ENCODE measurements at places on chromosomes 4 and X.

- DNase-seq, result no peak
Measured at GRCh38 chr4:83217721-83218522, 66.7 kb downstream of the COQ2 start.

GRCh38 chr4:180304321-180304720 lies 1938.9 kb upstream of the TENM3 start:
- no peak for DNase-seq

DNA sequence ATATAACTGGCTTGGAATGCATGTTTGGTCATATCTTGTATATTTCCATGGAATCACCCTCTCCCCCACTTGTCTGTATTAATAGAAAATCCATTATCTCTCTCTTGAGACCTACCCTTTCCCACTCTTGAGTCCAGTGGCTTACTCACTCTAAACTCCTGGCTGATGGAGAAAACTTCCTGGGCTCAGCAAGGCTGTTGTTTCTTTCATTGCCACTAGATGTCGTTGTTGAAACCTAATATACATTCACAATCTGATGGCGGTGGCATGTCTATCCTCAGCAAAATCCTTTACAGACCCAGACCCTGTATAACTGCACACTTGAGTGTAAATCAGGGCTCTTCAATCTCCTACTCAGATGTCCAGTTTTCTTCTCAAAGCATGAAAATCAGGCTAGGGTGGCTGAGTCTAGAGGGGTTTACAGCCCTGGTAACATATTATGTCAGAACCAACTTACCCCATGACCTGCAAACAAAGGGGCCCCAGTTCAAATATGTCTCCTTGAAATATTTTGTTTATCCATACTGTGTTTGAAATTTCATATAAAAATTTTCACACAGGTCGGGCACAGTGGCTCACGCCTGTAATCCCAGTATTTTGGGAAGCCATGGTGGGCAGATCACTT lies 70.0 kb upstream of the FAM241A start:
- no peak for DNase-seq

DNA sequence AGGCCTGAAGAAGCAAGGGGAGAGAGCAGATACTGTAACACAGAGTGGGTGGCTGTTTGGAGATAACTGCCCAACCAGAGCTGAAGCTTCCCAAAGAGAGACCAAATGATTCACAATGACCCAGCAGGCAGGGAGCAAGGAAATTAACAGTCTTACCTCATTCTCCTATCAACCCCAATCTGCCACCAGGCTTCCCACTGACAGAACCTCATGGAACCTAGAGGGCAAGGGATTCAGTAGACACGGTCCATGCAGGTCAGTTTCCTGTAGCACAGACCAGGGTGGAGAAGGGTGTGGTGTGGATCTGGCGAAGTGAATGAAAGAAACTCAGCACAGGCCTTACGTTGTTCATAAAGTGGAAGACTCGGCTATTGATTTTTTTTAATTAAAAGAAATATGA lies 60.7 kb upstream of the ALB start:
- DNase-seq, result no peak

- DNase-seq, result no peak
Measured at GRCh38 chr4:3387154-3387942, 54.4 kb upstream of the HGFAC start.

DNA sequence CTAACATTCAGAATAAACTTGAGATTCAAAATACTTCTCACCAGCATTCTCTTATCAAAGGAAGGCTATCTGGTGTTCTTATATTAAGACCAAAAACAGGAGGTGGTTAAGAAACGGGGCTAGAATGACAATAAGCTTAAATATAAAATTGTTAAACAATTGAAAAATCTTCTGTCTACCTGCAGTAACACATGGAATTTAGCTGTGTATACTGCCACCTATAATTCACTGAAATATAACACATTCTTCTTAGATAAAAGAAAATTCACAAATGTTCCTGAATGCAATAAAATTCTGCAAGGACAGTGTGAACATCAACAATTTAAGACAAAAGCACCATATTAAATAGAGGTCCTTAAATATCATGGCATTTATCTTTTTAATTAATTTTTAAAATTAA lies 11.5 kb upstream of the PCDH10 start:
- DNase-seq, result no peak

- no peak for DNase-seq
Measured at GRCh38 chr4:172851534-172851933, 317.1 kb upstream of the GALNT7 start.

DNA sequence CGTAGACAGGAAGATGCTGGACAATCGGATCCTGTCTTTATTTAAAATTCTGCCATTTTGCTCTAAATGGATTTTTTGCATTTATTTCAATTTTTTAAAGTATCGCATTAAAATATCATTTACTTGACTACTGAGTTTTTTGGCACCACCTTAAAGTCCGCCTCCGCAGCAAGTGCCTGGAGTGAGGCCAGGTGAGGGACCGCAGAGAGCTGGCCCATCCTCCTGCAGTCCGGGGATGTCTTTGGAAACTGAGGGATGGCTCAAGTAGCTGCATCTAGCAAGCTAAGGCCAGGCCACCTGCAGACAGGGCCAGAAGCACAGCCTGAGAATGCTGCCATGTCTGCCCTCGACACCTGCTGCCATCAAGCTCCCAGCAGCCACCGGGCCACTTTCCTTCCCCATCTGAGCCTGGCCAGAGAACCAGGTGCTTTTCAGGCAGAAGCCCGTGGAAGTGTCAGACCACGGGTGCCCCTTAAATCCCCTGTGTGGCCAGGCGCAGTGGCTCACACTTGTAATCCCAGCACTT lies 69.6 kb downstream of the ABLIM2 start:
- no peak for DNase-seq

DNA sequence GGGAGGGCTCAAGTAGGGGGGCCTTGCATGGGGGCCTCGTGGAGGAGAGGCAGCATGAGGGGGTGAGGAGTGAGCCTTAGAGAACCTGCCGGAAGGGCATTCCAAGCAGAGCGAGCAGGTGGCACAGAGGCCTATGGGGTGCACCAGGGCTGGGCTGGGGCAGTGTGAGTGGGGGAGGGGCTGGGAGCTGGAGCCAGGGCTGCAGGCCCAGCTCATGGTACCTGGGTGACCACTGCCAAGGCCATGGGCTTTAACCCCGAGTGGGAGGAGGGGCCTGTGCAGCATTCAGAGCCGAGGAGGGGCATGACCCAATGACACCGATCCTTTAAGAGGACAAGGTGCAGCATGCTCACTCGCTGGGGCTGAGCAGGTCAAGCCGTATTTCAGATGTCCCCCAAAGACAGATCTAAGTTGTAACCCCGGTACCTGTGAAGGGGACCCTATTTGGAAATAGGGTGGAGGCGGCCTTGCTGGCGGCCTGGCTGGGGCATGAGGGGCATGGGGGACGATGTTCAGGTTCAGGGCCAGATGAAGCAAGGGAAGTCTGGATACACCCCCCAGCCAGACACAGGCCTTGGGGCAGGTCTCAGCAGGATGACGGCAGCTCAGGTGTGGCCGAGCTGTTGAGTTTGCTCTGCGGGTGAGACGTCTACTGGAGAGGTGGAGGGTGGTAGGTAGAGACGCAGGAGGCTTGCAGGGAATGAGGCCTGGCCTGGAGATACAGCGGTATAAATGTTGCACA lies 137.0 kb downstream of the CPZ start:
- DNase-seq, result no peak

DNA sequence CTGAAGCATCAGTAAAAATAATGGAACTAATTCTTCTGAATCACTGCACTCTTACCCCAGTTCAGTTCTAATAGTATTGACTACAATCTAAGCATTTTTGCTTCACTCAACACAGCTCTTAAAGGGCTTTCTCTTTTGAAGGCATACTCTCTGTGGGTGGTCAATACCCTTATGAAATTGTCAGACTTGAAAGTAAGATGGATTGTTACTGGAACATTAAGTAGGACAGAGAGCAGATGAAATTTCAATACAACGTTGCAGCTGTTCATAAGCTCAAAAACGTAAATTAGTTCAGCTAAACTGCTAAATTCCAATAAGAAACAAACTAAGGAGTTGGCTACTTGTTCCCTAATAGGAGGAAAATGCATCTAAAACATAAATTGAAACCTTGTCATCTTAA lies 352.3 kb upstream of the TENM3 start:
- DNase-seq, result no peak

DNA sequence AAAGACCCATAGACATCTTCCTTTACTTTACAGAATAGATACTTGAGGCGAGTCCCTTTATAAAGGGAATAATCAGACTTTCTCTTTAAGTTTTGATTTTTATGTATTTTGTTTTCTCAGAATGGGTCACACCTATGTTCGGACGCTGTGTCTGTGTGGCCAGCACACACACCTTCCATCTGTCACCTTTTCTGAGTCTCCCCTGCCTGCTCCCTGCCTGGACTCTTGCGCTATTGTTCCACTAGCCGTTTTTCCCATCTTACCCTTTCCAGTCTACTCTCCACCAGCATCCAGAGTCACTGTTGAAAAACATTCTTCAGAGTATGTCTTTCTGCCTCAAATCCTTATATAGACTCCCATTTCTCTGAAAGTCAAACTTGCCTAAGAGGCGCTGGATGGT lies 236.1 kb downstream of the MAML3 start:
- no peak for DNase-seq

- DNase-seq, result no peak
Measured at GRCh38 chrX:134459683-134460004, 321 bp upstream of the HPRT1 start.

DNA sequence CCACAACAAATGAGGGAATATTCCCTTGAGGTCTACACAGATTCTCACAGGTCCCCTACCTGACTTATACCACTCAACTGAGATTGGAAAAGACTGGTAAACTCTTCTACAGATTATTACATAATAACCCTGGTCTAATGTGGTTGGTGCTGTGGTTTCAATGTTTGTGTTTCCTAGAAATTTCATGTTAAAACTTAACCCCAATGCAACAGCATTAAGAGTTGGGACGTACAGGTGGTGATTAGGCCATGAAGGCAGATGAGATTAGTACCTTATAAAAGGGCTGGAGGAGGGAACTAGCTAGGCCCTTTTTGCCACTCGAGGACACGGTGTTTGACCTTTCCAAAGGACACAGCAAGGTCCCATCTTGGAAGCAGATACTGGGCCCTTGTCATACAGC lies 84.3 kb upstream of the TAPT1 start:
- no peak for DNase-seq

- DNase-seq, result no peak
Measured at GRCh38 chr4:13891544-13891939, 264.0 kb upstream of the BOD1L1 start.

- DNase-seq, result peak; percentile 78
Measured at GRCh38 chr4:25862411-25863346, at the start of gene SEL1L3. Gene SEL1L3 (minus strand): TSS chr4:25862988. CDS start chr4:25862836, 152 bp downstream.

- DNase-seq, result no peak
Measured at GRCh38 chr4:21139327-21139726, 439.1 kb downstream of the PACRGL start.

DNA sequence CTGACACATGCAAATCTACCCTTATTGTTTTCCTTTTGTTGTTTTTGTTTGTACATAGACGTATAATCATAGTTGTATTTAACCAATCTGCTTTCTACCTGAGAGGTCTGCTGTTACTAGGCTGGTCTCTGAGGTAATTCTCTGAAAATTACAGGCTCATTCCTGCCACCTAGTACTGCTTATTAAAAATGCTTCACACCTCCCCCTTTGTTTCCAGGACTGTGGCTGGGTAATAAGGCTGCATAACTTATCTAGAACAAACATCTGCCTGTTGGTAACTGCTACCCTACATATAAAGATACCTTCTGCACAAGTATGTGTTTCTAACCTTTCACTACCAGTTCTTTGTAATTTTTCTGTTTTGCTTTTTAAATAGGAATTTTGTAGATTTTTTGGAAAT lies 34.2 kb downstream of the COX7B2 start:
- DNase-seq, result no peak

GRCh38 chr4:8274765-8275547 lies 5.4 kb downstream of the HTRA3 start:
- DNase-seq, result peak; percentile 90

DNA sequence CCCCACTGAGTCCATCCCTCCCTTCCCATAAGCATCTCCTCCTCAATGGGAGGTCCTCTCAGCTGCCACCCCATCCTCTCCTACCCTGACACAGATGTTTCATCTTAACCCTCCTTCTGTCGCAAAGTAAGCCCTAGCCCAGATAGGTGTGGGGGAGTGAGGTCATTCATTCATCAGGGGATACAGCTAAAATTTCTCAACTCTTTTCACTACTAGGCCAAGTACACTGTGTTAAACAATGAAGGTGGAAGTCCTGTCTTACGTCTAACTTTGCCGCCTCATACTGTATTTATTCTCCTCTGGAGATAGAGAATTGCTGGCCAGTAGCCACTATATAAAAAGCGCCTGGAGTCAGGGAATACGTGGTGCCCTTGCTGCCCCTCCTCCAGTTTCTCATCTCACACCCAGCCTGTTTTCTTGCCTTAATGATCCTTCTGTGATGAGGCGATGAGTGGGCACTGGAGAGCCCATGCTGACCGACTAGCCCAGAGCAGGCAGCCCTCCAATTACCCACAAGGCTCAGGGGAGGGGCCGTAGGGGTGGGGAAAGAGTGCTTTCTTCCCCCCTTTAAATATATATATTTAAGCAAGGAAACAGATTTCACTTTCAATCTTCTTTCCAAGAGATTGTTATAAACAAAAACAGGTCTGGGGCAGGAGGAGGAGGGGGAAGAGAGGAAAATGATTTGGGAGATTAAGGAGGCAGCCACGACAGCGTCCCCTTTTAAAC lies 149.5 kb downstream of the PJA1 start:
- peak; percentile 11 for DNase-seq

GRCh38 chr4:156824451-156825060 lies 147.0 kb downstream of the PDGFC start:
- no peak for DNase-seq

GRCh38 chr4:101706535-101707057 lies 83.9 kb upstream of the BANK1 start:
- no peak for DNase-seq

- no peak for DNase-seq
Measured at GRCh38 chrX:119497185-119497584, 28.9 kb downstream of the SLC25A5 start.

- DNase-seq, result no peak
Measured at GRCh38 chr4:83561381-83561780, 25.5 kb downstream of the GPAT3 start.

DNA sequence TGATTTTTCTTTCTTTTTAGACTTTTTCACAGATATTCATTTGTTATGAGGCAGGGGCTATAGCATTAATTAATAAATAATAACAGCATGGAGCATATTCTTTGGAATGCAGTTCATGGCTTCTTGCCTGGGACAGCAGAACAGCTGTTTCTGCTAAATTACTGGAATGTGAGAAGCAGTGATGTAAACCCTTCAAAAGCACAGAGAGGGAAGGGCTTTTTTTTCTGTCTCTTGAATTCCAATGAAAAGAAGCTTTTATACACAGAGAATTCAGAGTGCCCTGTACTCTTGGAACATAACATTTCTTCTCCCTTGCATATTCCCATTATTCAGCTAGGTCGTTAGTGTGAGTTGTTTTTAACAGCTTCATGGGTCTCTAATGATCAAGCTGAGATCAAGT lies 28.5 kb upstream of the ANK2 start:
- no peak for DNase-seq

GRCh38 chr4:118281611-118282442 lies 71.0 kb downstream of the PRSS12 start:
- DNase-seq, result no peak

- no peak for DNase-seq
Measured at GRCh38 chr4:26723216-26723615, 137.4 kb upstream of the STIM2 start.

All from ecto neural progenitor cell (in vitro differentiated cells).